ENCODE measurements at places on chromosomes 12 and 14.

DNA sequence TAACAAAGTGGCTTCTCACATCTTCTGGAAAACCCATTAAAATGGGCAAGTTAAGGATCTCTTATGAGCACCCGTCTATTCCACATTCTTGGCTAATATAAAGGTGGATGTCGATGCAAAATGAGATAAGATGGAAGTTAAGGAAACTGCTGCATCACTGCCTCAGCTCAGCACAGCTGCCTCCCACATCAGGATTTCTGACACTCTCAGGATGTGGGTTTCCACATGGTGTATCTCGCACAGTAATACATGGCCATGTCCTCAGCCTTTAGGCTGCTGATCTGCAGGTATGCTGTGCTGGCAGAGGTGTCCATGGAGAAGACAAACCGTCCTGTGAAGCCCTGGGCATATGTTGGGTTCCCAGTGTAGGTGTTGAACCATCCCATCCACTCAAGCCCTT lies 1348.0 kb downstream of the TMEM121 start:
- DNase-seq, result no peak

DNA sequence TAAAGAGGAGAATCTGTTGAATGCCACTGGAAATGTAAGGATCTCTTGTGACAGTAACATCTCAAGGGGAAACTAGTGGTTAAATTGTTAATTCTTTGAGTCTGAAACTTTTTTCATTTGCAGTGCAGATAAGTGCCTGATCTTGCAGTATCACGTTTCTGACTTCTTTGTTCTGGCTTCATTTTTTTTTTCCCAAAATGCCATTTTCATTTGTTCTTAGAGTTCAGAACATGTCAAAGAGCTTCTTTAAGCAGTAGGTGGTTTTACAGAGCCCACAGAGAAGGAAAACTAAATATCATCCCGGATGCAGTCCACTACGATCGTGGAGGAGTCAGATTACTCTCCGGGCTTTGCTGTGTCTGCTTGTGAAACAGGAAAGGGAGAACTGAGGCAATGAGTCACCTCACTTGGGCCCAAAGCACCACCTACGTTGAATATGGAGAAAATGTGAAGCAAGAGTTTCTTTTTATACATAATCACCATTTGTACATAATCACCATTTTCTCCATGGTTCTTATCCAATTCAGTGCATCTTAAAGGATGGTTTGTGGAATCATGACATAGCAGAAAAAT lies 43.9 kb downstream of the HMGA2 start:
- no peak for DNase-seq

DNA sequence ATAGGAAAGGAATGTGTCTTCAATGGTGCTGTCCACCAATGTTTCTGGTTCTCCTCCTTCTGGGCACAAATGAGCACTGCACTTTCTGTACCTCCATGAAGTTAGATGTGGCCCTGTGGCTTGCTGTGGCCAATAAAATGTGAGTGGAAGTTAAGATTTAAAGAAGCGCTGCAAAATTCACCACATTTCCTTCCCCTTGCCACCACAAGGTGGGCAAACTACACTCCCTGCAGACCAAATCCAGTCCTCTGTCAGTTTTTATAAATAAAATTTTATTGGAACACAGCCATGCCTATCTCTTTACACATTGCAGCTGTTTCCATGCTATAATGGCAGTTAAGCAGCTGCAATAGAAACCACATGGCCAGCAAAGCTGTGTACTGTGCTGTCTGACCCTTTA lies 141.4 kb upstream of the TMPO start:
- no peak for DNase-seq

DNA sequence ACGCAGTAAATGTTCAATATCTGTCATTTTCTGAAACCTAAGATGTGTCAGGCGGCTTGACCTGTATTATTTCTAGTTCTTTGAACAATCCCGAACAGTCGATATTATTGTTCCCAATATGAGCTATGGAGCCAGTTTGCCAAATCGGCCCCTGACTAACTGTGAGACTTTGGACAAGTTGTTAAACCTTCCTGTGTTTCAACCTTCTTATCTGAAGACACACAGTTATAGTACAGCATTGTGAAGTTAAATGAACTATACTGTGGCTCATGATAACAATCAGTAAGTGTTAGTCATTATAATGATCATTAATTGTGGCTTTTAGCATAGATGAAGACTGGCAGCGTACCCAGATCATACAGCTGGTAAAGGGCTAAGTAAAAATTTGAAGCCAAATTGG lies 23.4 kb downstream of the DDX47 start:
- DNase-seq, result no peak

GRCh38 chr12:124746649-124747425 lies 116.8 kb downstream of the SCARB1 start:
- no peak for DNase-seq

DNA sequence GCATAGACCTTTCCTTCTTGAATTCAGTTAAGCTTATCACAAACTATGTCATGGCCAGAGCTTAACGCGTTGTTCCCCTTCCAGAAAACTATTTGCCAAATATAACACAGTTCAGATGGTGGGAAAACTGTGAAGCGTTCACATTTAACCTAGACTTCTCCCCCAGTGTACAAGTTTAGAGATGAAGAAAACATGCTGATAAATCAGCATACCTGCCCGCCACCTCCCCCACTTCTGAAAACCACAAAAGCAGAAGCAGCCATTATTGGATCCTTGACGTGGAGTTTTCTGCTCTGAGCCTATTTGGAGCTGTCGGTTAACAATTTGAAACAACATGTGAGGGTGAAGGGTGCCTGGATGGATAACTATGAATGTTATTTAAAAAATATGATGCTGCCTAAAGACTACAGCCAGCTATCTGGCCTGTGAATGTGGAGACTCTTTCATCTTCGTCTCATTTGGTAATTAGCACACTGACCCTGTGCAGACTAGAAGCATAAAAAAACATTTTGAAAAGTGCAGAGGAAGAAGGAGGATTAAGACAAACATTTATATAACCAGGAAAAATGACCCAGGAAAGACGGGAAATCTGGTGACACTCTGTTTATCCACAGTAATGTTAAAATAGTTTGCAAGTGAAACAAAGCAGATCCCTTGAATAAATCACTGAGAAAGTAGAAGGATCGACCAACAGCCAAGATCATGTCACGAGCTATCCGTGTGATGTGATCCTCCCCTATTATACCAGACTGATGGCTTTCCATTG lies 408.2 kb downstream of the AEBP2 start:
- no peak for DNase-seq

- DNase-seq, result no peak
Measured at GRCh38 chr12:52239767-52240166, 6.7 kb downstream of the KRT7 start.

DNA sequence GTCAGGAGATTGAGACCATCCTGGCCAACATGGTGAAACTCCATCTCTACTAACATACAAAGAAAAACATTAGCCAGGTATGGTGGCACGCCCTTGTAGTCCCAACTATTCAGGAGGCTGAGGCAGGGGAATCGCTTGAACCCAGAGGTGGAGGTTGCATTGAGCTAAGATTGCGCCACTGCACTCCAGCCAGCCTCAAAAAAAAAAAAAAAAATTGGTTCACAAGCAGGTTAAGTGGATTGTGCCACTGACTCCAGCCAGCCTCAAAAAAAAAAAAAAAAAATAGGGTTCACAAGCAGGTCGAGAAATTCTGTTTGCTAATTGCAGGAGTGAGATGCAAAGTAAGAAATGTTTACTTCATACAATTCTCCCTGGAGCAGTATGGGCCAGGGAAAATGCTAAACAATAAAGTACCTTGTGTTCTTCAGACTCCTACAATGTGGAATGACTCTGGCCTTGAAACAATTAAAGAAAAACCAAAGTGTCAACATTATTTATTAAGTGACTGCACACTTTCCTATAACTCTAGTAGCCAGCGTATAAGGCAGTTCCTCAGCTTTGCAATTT lies 6.1 kb downstream of the EDDM3B start:
- no peak for DNase-seq

DNA sequence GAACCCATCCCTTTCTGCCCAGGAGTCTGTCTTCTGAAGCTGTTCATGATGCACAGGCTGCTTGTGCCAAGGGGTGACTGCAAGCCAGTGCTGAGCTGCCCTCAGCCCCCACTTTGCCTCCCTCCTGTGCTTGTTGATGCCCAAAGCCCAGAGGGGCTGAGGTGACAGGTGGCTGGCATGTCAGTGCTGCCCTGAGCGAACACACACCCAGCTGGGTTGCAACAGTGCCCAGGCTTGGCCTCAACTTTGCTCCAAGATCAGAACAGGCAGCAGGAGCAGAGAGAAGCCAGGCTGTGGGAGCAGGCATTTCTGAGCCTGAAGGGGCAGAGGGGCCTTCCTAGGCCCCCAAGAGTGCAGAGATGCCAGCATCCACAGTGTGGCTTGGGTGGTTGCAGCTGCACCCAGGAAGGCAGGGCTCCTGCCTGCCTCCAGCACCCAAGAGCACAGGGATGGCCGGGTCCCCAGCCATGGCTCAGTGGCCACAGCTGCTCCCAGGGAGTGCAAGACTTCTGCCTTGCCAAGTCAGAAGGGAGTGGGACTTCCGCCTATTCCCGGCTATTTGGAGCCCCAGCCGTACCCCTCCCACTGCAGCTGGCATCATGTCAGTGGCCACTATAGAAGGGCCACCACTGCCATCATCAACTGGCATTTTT lies 83.1 kb downstream of the SLC16A7 start:
- no peak for DNase-seq

DNA sequence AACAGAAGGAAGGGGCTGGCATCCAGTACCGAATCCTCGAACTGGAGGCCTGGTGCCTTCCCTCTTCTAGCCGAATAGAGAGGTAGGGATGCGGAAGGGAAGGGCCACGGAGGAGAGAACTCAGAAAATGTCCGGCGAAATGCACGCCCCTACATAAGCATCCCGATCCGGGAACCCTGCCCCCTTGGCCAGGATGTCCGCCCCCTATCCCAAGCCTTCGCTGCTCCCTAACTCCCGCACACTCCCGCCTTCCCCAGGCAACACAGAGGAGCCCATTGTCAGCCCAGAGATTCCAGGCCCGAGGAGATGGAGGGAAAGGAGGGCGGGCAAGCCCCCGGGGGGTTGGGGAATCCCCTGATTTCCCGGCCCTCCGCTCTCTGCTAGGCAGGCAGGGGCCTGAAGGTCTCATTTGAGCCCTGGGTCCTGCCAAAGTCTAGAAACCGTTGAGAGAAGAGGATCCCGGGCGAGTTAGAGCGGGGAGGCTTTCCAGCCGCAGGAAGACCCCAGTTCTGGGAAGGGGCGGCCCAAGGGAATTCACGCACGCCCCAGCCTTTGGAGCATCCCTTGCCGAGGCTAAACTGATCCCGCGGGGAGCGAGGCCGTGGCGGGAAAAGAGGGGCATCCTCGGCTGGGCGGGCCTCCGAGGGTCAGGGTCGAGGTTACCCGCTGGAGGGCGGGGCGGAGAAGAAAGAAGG lies 569 bp upstream of the ARHGEF40 start:
- DNase-seq, result no peak

- no peak for DNase-seq
Measured at GRCh38 chr14:41608681-41609390, 2.2 kb downstream of the LRFN5 start.

DNA sequence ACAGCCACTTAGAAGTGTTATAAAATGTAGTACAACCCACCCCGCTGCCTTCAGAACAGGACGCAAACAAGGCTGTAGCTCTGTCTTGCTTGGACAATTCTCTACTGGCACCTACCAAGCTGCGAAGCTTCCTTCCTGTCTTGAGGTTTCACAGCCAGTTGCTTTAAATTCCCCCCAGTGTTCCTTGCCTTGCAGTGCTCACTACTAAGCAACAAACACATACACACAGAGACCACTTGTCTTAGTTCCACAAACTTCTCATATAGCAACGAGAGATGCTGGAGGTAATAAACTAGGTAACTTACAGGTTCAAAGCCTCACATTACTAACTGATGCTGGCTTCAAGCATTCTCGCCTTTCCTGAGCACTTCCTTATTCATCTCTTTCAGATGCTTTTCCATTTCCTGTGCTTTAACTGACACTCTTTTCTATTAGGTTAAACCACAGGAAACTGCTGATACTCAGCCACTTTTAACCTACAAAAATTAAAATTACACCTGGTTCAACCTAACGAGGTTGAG lies 91.5 kb upstream of the PTGDR start:
- no peak for DNase-seq

DNA sequence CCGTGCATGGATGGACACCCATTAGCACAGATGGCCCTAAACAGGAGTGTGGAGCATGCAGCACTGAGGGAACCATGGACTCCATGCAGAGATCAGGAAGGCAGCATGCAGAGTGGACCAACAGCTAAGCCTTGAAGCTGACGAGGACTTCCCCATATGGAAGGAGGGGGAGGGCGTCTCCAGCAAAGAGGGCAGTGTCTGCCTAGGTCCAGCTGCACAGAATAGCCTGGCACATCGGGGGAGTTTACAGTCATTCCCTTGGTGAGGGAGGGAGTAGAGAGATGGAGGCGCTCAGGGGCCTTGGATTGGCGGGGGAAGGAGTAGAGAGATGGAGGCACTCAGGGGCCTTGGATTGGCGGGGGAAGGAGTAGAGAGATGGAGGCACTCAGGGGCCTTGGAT lies 64.5 kb downstream of the ANKRD9 start:
- DNase-seq, result no peak

DNA sequence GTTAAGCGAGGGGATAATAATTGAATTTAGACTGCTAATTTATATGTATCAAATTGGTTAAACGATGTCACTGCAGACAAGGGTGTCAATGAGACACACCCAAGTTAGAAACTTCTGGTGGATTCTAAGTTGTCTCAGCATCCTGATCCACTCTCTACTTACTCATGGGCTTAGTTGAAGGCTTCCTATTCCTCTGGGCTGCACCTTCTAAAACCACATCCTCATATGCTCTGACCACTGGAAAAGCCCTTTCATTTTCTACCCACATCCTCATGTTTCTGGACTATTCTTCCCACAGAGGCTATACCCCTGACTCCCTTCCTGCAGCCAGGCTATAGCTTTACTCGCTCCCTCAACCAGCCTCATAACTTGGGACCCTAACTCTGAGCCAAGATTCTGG lies 493.8 kb downstream of the VRK1 start:
- no peak for DNase-seq

DNA sequence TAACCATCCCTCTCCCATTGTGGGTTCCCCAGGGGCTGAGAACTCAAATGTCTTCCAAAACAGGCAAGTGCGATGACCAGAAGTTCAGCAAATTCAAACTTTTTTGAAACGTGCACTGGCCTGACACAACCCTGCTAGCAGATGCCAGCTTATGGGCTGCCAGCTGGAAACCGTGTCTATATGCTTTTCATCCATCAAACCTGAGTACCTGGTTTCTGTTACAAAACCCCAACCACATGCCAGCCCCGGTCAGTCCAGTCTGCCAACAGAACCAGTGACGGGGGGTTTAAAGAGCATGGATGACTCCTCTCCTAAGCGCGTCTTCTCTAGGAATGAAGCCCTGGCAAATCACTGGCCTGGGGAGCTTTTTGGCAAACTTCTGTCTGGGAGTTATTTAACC lies 189.7 kb downstream of the TTC7B start:
- DNase-seq, result no peak

GRCh38 chr14:103626146-103626850 lies 2.7 kb upstream of the KLC1 start:
- DNase-seq, result no peak
